CD4-positive, alpha-beta T cell treated with Interleukin-15 for 4 hours (primary cell): ENCODE measurements at places on chromosomes 7 and 10.

GRCh38 chr10:119680650-119681081 lies 29.5 kb downstream of the BAG3 start:
- DNase-seq, result no peak

DNA sequence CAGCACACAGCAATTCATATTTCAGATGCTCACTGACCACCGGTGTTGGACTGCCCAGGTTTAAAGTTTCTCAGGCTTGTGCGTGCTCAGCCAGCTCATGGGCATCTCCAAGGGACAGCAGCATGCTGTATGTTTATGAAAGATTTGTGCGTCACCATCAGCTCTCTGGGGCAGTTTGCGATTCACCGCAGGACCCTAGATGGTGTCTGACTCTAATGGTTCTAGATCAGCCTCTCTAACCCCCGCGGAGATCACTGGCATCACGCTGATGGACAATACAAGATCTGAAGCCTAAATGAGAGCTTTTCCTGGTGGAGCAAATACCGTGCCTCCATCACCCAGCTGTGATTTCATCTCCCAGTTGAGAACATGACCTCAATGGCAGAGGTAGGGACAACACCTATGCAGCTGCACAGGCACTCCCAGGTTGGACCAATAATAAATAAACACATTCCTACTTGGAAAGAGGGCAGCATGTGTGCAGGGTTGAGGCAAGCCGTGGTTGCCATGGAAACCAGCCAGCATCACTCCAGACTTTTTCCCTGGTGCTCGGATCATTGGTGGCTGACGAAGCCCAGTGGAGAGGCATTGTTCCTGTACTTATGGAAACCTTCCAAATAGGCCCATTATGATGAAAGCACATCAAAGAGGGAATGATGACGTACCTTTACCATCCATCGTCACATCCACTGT lies 253.6 kb downstream of the KCNMA1 start:
- no peak for DNase-seq

DNA sequence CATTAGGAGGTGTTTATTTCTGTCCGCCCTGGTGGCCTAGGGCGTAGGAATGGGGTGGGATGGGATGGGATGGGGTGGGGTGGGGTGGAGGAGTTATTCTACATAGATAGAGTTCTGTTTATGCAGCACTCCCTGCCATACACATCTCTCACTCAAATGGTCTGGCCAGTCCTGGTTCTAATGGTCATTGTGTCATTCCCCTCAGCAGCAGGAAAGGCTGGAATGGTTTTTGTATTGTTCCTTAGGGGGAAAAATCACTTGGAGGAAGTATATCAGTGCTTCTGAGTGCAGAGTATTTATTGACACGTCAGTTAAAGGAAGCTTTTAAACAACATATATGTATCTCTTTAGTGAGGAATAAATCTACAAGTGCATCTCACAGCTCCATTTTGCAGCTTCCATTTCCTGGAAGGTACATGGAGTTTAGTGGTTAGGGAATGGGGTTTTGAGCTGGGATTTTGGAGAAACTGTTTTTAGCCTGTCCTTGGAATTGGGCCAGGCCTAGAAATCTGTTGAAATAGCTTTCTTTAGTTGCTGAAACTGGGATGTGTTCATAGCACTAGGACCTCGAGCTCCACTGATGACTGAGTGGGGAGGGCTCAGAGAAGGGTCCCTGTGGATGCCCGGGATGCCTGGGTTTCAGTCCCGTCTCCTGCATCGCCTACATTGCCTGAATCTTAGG lies 8.3 kb downstream of the TSPAN14 start:
- no peak for DNase-seq

DNA sequence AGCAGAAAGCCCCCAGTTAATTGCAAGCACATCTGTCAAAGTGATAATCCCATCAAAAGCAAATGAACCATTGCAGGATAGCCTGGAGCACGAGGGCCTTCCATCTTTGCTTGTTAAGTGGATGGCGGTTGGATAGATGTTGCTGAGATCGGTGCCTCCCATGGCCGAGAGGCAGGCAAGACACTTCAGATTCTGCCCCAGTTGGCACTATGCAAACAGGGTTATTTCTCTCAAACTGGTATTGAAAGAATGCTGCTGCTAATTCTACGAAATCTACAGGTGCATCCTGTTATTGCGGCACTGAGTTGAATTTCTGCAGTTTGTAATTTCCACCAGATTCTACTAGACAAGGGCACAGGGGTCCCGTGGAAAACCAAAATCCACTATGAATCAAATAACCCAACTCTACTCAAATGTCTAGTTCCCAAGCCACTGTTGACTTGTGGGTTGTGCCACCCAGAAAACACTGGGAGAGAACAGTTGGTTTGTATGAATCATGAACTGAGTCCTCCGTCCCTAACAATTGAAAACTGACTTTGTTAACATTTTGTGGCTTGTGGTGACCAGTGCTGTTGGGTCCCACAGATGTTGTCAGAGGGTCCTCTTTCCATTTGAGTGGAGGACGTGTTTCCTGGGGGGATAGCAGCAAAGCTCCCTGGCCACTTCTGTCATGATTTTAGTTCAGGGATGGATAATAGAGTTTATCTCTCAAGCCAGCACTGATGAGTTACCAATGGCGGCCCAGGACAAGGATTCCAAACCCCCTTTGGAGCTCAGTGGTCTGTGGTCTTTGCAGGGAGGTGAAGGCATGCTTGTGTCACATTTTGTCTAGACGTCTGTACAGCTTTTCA lies 7.1 kb upstream of the IL2RA start:
- peak; percentile 54 for DNase-seq

GRCh38 chr10:25226775-25227682 lies 52.2 kb downstream of the GPR158 start:
- DNase-seq, result no peak

GRCh38 chr7:81549484-81550016 lies 220.3 kb downstream of the HGF start:
- DNase-seq, result no peak

GRCh38 chr10:6148908-6149307 lies 53.8 kb upstream of the PFKFB3 start:
- peak; percentile 40 for DNase-seq

DNA sequence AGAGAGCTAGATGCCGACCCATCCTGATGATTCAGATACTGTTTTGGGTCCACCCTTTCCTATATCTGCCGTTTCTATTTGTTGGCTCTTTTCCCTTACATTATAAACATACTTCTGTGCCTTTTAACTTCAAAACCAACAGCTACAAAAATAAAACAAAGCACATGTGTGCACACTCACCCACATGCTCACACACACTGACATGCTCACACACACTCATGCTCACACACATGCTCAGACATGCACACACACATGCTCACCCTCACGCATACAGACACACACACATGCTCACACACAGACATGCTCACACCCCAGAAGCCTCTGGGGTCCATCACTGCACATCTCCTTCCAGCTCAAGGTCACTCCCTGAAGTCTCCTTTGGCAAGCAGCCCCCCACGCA lies 88.1 kb downstream of the TCERG1L start:
- no peak for DNase-seq

DNA sequence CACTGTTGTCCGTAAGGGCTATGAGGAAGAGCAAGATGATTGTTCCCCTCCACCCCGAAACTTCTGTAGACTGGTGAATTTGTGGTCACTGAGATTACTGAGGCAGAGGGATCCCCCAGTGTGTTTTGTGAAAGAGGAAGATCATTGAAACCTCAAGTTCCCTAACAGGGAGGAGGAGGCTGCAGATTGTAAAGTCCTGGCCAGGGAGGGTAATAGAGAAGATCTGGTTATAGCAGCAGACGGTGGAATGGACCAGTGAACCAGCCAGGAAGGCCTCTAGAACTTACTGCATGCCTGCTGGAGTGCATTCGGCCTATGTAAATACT lies 31.1 kb downstream of the LMTK2 start:
- DNase-seq, result no peak

DNA sequence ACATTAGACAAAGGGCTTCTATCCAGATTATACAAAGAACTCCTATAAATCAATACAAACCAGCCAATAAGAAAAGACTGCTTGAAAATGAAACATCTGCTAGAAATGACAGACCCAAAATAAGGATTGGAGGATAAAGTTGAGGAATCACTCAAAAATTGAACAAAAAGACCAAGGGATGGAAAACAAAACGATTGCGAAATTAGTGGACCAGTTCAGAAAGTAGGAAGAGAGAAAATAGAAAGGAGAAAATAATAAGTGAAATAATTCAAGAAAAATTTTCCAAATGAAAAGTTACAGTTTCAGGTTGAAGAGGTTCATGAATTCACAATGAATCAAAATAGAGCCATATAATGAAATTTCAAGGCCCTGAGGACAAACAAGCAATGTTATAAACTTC lies 115.8 kb upstream of the CTBP2 start:
- DNase-seq, result no peak

DNA sequence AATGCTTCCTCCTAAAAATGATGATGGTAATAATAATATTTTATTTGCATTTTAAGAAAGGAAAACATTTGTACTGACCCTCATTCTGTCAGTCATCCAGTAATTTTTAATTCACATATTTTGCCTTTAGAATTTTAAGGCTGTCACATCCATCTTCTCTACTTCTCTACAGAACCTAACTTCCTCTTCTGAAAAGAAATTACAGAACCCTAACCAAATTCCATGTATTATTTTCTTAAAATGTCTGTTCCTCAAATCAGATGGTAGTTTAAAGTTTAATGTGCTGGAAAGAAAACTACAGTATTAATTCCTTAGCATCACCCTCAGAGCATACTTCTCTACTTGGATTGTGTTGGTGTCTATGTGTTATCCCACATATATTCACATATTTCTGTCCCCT lies 9.0 kb downstream of the PIK3CG start:
- no peak for DNase-seq

GRCh38 chr10:70048030-70048723 lies 4.5 kb upstream of the MACROH2A2 start:
- no peak for DNase-seq

GRCh38 chr7:85630904-85631600 lies 444.2 kb upstream of the SEMA3D start:
- DNase-seq, result no peak

DNA sequence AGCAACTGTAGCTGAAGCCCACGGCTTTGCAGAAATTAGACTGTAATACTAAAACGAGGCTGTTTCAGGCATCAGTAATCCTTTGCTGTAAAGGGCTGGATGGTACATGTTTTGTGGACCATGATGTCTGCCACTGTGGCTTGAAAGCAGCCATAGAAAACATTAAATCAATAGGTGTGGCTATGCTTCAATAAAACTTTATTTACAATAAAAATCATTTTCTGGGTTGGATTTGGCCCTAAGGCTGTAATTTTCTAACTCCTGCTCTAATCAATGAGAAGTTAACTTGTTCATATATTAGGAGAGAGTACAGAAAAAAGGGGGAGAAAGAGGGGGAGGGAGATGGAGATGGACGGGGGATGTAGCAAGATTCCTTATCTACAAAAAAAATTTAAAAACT lies 183.4 kb downstream of the PIP4K2A start:
- DNase-seq, result no peak

DNA sequence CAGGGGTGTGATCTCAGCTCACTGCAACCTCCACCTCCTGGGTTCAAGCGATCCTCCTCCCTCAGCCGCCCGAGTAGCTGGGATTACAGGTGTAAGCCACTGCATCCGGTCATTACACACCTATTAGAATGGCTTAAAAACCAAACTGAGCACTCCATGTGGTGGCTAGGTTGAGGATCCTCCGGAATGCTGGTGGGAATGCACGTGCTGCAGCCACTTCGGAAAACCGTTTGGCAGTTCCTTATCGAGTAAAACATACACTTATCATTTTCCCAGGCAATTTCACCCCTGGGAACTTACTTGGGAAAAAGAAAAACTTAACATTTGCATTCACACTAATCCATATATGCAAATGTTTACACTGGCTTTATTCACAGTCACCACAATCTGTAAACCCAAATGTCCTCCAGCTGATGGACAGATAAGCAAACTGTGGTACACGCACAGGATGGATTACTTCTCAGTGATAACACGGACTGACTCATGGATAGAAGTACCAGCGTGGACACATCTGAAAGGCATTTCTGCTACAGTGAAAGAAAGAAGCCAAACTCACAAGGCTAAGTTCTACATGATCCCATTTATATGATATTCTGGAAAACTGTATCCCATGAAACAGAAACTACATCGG lies 20.4 kb downstream of the RFC2 start:
- DNase-seq, result no peak

DNA sequence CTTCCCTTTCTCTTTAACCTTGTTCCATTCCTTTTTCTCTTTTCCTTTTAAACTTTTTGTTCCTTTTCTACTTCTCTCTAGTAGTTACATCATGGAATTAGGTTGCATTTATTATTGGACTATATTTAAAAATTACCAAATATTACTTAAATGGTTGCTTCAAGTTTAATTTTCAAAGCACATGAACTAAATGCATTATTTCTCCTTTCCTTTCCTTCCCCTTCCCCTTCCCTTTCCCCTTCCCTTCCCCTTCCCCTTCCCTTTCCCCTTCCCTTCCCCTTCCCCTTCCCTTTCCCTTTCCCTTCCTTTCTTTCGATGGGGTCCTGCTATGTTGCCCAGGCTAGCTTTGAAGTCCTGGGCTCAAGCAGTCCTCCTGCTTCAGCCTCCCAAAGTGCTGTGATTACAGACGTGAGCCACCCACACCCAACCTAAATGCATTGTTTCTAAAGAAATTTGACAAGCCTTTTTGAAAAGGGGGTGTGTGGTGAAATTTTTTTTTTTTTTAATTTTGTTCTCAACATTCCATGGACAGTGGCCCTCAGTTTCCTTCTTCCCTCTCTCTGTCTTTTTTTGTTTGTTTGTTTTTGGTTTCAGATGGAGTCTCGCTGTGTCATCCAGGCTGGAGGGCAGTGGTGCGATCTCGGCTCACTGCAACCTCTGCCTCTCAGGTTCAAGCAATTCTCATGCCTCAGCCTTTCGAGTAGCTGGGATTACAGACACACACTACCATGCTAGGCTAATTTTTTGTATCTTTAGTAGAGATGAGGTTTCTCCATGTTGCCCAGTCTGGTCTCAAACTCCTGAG lies 31.2 kb downstream of the TMEM60 start:
- DNase-seq, result no peak

- DNase-seq, result no peak
Observed at GRCh38 chr7:28957064-28957750, 923 bp downstream of the TRIL start.

DNA sequence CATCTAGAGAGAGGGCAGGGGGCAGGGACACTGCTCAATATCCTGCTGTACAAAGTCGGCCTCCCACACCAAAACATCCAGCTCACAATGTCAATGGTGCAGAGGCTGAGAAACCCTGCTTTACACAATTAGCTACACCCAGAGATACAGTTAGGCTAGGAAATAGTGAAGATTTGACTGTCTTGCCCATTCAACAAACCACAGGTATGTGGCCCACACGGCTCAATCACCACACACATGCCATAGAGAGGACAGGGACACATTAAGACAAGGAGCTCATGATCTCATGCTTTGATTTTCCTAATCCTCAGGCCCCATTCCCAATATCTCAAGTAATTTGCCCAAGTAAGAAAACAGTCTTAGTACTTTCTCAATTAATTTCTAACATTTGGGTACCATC lies 110.4 kb downstream of the OSBPL3 start:
- DNase-seq, result no peak

- no peak for DNase-seq
Observed at GRCh38 chr10:52950578-52950977, 178.0 kb upstream of the MBL2 start.

- no peak for DNase-seq
Observed at GRCh38 chr10:74643596-74643975, 182.8 kb upstream of the KAT6B start.

- peak; percentile 7 for DNase-seq
Observed at GRCh38 chr7:46352004-46352954, 431.2 kb upstream of the IGFBP3 start.
